Suppressor macrophage treated with lipopolysaccharide for 1 hour (primary cell): ENCODE measurements at places on chromosomes 5 and 9.

GRCh38 chr5:159106569-159107282 lies 7.0 kb upstream of the EBF1 start:
- peak; percentile 75 for DNase-seq

GRCh38 chr9:123112015-123112975 lies 78.8 kb downstream of the GPR21 start:
- no peak for DNase-seq

DNA sequence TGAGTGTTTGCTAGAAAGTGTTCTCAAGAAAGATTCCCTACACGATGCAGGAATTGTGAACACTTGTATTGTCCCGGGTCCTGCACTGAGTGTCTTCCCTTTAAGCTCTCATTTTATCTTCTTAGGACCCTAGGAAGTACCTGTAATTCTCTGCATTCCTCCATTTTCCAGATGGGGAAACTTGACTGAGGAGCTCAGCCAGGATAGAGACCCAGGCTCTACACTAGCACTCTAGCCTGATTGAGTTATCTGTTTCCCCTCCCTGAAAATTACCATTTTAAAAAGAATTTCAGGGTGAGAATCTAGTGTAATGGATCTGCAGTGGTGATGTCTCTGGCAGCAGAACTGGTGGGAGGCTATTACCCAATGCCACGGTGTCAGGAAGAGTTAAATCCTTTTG lies 453.9 kb downstream of the KDM4C start:
- DNase-seq: no peak

GRCh38 chr9:86837345-86837744 lies 110.0 kb downstream of the GAS1 start:
- DNase-seq: no peak

GRCh38 chr5:128572930-128573319 lies 34.9 kb upstream of the FBN2 start:
- no peak for DNase-seq

DNA sequence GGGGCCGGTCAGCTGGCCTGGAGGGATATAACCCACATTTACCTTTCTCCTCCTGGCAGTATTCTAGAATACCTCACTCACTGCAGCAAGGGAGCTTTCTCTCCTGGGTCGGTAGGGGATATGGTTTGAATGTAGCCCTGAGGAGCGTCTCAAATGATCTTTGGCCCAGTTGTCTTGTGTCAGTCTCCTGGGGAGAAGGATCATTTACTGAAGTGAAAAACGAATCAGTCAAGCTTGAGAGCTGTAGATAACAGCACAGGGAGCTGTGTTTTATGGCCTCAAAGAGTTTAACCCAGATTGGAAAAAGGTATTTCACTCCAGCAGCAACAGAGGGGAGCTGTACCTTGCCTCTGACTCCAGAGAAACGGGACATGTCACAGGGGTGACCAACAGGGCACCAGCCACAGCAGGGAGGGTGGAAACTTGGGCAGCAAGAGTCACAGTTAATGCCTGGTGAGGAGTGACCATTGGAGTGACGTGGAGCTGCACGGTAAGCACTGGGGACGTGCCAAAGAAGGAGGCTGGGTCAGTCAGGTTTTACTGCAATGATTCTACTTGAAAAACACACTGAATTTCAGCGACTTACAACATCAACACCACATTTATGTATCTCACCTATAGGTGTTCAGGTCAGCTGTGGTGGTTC lies 29.8 kb upstream of the ZFR start:
- DNase-seq: no peak

- no peak for DNase-seq
These were observed 58.8 kb upstream of the TGFBR1 start for GRCh38 chr9:99046068-99046467.

DNA sequence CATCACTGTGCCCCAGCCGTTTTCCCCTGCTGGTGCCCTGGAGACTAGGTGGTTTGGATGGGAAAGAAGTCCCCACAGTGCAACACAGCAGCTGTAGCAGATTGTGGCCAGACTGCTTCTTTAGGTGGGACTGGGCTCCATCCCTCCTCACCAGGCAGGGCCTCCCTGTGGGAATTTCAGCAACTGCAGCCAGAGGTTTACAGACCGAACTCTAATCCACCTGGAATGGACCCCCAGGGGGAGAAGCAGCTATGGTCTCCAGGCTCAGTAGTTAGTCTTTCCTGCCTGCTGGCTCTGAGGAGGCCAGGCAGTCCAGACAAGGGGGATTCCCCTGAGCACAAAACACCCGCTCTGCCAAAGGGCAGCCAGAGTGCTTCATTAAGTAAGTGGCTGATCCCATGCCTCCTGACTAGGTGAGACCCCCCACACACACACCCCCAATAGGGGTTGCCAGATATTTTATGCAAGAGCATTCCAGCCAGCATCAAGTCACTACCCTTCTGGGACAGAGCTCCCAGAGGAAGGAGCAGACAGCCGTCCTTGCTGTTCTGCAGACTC lies 188.9 kb downstream of the SGCD start:
- no peak for DNase-seq

- peak; percentile 83 for DNase-seq
These were observed 50.3 kb downstream of the SLC22A5 start for GRCh38 chr5:132419502-132420468.

DNA sequence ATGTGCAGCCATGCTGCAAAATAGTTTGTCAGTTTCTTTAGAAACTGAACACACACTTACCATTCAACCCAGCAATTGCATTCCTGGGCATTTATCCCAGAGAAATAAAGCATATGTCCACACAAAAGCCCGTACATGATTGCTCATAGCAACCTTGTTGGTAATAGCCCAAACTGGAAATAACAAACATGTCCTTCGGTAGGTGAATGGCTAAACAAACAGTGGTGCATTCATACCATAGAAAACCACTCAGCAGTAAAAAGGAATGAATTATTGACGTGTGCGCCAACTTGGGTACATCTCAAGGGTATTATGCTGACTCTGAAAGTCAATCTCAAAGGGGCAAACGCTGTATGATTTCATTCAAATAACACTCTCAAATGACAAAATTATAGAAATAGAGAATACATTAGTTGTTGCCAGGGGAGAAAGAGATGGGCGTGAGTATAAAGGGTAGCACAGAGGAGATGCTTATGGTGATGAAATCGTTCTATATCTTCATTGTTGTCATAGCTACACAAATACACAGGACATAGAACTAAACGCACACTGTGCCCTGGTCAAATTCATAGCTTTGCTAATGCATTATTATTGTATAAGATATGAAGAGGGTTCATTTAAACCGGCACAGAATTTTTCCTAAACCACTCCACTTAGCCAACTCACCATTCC lies 58.2 kb downstream of the DRD1 start:
- DNase-seq: no peak

DNA sequence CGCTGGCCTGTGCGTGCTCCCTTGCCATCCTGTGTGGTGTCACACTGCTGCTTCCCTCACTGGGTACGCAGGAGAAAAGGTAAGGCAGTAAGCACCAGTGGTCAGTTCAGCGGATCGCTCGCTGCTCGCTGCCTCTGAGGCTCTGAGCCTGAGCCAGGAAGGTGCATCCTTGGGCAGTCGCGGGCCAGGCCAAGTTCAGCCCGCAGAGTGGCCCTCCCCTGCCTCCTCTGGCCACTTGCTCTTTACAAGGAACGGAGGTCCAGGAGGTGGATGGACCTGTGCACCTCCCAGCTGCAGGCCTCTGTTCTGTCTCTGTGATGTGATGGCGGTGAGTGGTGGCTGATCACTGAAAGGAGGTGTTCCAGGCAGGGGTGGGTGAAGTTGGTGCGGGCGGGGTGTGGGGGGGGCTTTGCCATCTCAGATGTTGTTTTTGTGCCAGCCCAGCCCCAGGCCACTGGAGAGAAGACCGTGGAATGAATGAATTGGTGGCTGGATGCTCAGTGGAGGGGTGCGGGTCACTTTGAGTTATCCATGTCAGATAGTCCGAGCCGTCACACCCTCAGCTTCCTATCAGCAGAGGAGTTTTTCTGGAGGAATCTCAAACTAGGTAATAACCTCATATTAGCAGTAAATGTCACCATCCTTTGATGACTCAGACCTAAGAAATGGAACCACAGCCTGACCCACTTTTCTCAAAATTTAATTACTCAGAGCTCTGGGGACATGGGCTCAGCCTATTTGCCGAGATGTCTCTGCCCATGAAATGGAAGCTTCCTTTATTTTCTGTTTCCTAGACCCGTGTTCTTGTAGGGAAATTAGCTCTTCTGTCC lies 7.3 kb downstream of the COL5A1 start:
- no peak for DNase-seq

DNA sequence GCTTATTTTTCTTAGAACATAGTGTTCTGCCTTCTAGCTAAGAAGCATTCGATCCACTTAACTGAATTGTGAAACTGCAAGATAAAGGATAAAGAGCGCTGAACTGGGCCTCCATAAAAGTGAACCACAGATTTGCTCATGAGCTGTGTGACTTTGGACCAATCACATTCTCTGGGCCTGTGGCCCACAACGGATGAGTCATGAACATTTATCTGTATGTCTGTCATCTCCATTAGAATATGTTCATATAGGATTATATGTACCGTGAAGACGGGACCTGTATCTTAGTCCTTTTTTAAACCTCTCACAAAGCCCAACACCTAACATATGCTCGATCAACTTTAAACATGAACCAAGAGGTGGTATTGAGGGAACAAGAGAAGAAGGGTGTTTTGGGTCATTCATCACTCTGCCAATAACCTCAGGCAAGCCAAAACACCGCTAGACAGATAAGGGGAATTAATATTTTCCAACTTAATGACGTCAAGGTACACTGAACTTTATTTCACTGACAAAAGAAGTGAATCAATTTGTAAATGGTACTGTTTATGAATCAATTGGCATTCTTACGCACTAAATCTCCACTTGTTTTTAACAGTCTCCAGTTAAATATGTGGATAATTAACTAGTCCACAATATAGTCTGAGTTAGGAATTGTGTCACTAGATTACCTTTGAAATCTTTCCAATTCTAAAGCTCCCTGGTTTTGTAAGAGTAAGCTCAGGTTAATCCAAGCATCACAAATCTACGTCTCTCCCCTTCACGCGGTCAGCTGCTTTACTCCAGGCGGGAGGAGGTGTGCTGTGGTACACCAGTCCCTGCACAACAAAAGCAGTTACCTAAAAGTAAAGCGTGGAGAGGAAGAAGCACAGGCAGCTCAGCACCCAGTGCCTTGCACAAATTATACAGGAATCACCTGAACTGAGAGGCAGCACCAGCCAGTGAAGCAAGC lies 1.6 kb downstream of the TMEM245 start:
- peak; percentile 24 for DNase-seq

GRCh38 chr5:96324708-96325107 lies 108.3 kb downstream of the PCSK1 start:
- DNase-seq: no peak
